NCI-H1105 (cell line): ENCODE measurements at places on chromosomes 1 and 21.

GRCh38 chr1:179599623-179600249 lies 8.1 kb downstream of the TDRD5 start:
- peak; percentile 46 for DNase-seq

- DNase-seq: peak; percentile 68
Measured at GRCh38 chr1:164223378-164223777, 335.6 kb upstream of the PBX1 start.

DNA sequence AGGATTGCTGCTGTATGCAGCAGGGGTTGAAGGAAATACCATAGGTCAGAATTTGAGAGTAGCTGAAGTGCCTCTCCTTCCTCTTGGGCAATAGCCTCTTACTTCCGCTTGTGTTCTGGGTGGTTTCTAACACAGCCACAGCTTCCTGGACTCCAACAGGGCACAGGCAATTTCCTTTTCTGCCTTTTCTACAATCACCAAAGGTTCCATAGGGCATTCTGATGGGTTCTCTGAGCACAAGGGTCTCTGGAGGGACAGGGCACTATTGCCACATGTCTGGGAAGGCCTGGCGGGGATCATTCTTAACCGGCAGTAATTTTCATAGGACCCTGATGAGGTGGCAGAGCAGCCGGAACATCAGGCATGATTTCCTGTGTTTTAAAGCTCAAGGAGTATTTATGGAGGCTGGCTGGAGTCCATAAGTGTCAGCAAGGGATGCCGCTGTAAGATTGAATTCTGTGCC lies 5.5 kb upstream of the AGTRAP start:
- no peak for DNase-seq

- DNase-seq: no peak
Measured at GRCh38 chr1:226100436-226101391, 38.2 kb downstream of the H3-3A start.

GRCh38 chr1:178461104-178461503 lies 35.7 kb downstream of the CLEC20A start:
- no peak for DNase-seq
